GM19239 (cell line): ENCODE measurements at places on chromosomes 4 and X.

DNA sequence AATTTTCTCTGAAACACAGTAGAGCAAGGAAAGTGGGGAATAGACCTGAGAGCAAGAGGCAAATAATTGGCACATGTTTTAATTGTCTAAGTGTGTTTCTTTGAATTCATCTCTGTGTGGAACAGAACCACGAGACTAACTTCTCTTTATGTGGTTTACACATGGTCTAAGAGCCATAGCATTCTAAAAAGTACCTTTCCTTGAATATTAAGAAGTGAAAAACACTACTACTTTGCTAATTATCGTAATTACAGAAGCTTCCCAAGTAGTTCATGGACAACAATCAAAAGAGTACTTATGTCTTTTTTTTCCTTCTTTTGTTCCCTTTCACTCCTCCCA is 2.9 kb upstream of the CYBB start:
- DNase-seq, result no peak

DNA sequence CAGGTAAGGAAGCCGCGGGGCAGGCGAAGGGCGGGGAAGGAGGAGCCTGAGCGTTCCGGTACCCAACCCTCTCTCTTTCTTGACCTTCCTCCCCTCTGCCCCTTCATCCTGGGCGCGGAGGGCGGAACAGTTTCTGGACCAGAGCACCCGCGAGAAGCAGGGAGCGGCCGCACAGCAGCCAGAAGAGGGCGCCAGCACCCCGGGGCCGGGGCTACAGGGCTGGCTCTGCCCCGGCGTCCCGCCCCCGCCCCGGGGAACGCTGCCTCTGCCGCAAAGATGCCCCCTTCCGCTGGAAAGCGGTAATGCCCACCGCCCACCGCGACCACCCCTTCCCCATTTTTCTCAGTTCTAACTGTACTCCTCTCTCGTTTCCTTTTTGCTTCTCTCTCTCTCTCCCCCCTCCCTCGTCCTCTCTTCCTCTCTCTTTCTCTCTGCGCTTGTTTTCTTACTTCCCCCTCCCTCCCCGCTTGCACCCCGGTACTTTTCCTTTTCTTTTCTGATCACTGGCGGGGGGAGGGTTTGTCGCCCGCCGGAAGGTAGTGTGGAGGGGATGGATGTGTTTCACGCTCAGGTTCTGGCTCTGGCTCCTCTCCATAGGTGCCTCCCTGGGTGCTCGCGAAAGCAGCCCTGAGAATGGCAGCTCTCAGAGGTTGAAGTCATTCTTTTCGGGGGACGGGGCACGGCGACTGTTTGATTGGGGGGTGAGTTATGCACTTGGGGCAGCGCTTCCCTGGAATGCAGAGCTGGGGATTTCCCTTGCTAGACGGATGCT is 13.1 kb upstream of the PRDM8 start:
- peak; percentile 86 for DNase-seq

- DNase-seq, result no peak
Measured at GRCh38 chr4:3417448-3417847, 24.3 kb upstream of the HGFAC start.

GRCh38 chr4:65893271-65893670 is 223.0 kb upstream of the EPHA5 start:
- no peak for DNase-seq

- DNase-seq, result no peak
Measured at GRCh38 chr4:3135155-3136011, 60.9 kb downstream of the HTT start.

GRCh38 chr4:124333466-124333865 is 379.1 kb downstream of the ANKRD50 start:
- DNase-seq, result no peak

DNA sequence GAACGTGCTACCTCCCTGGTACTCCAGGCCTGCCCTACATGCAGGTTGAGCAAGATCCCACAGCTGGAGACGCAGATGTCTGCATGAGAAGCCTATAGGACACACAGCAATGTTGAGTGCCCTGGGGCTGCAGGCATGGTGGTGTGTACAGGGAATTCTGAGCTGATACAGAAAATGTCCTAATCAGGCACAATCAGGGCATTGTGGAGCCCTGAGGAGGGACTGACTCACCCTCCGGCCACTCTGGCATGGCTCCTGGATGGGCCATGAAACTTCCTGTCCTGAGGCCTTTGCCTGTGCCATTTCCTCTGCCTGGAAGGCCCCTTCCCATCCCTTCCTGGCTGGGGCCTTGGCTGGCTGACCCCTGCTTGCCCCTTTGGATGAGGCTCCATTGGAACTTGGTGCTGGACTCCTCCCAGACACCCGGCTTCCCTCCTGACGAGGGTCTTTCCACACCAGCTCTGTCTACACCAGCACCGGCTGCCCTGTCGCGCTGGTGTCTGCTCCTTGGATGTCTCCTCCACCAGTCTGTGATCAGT is 16.7 kb upstream of the AFAP1 start:
- no peak for DNase-seq

DNA sequence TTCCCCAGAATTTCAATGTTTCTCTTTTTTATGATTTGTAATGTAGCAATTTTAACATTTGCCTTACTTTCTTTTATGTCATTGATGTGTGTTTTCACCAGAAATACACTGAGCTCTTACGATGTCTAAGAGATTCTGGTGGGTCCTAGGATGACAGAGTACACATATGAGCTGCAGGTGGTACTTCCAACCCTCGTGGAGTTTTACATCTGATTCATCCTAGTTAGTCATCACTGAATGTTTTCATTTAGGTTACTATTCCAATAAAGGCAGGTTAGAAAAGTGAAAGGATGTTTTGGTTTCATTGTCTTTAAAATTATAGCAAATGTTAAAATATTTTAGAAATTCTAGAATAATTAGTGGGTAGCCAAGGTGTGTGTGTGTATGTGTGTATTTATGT is 605.9 kb downstream of the ADGRL3 start:
- DNase-seq, result no peak

DNA sequence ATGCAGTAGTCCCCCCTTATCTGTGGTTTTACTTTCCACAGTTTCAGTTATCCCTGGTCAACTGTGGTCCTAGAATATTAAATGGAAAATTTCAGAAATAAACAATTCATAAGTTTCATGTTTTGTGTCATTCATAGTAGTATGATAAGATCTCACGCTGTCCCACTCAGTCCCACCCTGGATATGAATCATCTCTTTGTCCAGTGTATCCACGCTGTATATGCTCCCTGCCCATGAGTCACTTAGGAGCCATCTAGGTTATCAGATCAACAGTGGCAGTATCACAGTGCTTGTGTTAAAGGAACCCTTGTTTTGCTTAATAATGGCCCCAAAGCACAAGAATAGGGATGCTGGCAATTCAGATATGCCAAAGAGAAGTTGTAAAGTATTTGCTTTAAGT is 16.2 kb upstream of the SYTL4 start:
- no peak for DNase-seq

DNA sequence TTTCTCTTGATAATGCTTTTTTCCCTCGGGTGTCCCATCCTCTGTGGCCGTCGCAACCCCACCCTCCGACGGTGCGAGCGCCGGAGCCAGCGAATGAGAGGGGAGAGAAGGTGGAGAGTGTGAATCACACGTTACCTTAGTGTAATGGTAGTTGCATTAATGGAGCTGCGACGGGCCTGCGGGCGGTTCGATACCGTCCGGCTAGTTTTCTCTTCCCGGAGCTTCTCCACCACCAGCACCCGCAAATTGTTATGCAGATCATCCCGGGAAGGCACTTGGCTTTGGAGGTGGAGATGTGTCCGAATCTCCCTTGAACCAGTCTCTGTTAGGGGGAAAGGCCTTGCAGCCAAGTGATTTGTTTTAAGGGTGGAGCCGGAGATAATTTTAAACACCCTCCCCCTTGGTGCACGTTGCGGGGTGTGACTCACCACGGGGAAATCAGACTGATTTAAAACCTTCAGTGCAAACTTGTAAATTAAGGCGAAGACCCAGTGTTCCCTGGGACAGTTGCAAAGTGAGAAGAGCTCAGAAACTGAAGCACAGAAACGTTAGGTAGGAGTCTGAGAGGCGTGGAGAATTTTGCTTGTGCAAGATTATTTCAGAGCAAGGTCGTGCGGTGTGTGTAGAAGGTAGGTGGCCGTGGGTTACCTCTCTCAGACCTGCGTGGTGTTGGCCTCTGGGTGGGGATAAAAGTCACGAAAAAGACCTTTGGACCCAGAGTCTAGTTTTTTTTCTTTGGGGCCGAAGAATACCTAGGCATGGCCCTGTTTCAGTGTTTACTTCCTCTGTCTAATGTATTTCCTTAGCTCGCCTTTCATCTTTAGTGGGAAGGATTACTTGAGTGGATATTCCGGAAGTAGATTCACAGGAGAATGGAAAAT is 1.3 kb downstream of the AFF1 start:
- peak; percentile 47 for DNase-seq
